ENCODE measurements at places on chromosomes 13 and 19.

- DNase-seq: no peak
Measured at GRCh38 chr13:101711307-101712025, 259.0 kb downstream of the ITGBL1 start.

- DNase-seq: no peak
Measured at GRCh38 chr13:60790620-60791019, 393.6 kb downstream of the TDRD3 start.

DNA sequence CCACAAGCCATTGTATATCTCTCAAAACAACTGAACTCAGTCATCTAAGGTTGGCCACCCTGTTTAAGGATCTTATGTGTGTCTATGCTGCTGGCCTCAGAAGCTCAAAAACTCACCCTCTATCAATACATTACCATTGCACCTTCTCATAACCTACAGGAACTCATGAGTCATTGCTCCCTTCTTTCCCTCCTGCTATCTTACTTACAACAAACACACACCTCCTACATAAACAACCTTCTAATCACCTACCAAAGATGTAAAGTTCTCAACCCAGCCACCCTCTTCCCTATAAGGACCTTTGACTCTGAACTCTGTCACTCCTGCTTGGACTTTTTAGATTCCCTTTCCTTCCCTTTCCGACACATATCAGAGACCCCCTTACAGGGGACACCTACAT lies 13.3 kb upstream of the ZSCAN4 start:
- DNase-seq: no peak

DNA sequence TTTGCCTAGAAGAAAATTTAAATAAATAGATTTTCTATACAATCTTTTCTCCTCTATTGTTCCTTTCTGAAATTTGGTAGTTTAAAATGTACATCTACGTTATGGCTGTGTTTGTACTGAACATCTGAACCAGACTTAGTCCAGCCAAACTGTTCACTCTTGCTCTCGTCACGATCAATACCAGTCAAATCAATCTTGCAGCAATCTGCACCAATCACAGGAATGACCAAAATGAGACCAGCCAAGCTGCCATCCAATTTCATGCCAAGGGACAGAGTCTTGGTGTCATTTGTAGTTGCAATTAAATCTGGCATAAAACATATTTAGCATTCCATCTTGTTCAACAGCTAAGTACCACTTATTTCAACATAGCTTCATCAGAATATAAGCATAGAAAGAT lies 156.6 kb downstream of the IRS2 start:
- DNase-seq: no peak

GRCh38 chr13:82370316-82370715 lies 1512.0 kb downstream of the SLITRK1 start:
- no peak for DNase-seq

DNA sequence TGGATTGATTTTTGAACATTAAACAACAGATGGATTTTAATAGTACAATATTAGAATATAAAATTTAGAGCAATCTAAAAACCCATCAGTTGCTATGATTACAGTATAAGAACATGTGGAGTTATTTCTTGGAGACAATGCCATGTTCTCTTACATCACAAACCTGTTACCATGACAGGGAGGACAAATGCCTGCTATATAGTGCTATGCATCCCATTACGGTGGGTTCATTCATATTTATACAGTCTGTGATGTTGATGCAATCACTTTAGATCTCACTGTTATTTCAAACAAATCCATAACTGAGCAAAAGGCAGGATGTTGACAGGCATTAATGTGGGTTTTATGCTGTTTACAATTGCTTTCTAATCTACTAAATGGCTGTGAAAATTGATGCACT lies 467.5 kb downstream of the DIAPH3 start:
- no peak for DNase-seq

DNA sequence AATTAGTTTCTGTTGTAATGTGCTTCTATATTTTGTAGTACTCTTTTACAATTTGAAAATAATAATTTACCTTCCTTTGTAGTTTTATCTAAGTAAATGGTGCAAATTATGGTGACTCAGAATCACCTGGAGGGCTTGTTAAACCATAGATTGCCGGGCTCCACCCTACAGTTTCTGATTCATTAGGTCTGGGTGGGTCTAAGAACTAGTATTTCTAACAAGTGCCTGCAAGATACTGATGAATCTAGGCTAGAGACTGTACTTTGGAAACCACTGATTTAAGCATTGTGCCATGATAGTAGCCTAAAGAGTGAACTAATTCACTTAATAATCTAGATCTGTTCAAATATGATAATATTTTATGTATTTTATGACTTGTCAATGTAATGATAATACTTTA lies 437.4 kb upstream of the SPRY2 start:
- DNase-seq: no peak

DNA sequence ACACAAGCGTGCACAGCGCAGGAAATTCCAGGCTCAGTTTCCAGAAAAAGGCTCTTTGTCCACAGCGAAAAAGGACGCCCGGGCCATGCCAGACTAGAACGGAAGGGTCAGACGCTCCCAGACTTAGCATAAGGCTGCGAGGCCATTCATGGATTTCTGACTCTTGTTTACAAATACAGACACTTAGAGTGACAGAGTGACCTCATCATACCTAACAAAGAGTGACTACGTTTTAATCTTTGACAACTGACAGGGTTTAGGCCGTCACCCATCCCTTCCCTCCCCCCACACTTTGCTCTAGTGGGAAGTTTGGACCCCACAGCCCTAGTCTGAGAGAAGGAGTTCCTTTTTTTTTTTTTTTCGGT lies 418 bp upstream of the ZNF709 start:
- no peak for DNase-seq

GRCh38 chr19:51093101-51093500 lies 10.4 kb upstream of the KLK14 start:
- DNase-seq: no peak

- DNase-seq: no peak
Measured at GRCh38 chr19:19211499-19212420, at the start of gene NCAN. Gene NCAN (plus strand): TSS chr19:19211958. CDS start chr19:19216954, 4,996 bp downstream.

GRCh38 chr13:106186366-106187030 lies 349.0 kb downstream of the EFNB2 start:
- no peak for DNase-seq

DNA sequence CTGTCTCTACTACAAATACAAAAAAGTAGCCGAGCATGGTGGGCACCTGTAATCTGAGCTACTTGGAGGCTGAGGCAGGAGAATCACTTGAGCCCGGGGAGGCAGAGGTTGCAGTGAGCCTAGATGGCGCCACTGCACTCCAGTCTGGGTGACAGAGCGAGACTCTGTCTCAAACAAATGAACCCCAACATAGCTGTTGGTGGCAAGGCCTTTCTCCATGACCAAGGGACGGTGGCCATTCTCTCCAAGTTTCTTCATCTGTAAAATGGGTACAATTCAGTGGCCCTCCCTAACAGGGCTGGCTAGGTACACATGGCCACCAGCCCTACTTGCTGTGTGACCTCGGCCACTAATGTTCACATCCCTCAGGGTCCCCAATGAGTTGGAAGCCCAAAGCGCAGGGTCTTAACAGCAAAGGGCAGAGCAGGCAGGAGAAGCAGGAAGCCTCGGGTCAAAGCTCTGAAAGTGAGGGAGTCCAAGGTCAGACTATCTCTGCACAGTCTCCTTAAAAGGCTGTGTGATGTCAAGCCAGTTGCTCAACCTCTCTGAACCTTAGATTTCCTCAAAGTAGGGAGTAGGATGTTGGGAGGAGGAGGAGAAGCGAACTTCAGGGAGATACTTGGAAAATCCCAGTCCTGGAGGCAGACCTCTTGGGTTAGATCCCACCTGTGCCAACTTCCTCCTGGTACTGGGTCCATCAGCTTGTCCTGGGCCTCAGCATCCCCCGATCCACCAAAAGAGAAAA lies 2.7 kb downstream of the JUND start:
- DNase-seq: peak; percentile 45

DNA sequence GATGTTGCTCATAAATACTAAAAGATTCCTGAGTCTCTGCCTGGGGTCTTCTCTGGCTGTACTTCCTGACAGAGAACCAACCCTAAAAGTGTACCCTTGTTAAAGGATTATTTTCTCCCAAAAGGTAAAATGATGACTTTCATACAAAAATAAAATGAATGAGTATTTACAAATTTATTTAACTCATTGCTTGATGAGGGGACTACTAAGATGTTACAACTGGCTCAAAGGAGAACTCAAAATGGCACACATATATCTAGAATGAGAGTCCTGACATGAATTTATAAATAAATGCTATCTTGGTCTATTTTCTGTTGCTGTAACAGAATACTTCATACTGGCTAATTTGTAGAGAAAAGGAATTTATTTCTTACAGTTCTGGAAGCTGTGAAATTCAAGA lies 30.5 kb downstream of the STOML3 start:
- DNase-seq: no peak

GRCh38 chr13:42305503-42305902 lies 33.6 kb downstream of the AKAP11 start:
- peak; percentile 36 for DNase-seq

DNA sequence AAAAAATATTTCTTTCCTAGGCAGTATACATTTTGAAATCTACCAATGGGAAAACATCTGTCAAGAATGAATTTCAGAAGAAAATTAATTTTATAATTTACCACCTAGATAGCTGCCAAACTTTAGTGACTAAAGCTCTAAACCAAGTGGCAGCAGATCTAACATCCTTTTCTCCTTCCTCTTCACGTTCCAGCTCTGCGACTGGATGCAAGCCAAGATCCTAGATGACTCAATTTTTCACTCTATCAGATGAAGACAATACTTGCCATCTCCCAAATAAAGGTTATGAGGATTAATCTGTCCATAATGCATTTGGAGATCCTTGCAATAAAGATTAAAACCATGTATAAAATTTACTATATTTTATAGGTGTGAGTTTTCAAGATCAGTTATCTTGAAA lies 66.7 kb upstream of the MIR17HG start:
- no peak for DNase-seq

DNA sequence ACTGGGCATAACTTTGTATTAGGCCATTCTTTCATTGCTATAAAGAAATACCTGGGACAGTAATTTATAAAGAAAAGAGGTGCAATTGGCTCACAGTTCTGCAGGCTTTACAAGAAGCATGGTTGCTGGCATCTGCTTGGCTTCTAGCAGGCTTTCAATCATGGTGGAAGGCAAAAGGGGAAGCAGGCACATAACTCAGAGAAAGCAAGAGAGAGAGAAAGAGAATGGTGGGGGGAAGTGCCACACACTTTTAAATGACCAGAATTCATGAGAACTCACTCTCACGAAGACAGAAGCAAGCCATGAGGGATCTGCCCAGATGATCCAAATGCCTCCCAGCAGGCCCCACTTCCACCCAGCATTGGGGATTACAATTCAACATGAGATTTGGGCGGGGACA lies 179.7 kb downstream of the SPRY2 start:
- DNase-seq: peak; percentile 38

DNA sequence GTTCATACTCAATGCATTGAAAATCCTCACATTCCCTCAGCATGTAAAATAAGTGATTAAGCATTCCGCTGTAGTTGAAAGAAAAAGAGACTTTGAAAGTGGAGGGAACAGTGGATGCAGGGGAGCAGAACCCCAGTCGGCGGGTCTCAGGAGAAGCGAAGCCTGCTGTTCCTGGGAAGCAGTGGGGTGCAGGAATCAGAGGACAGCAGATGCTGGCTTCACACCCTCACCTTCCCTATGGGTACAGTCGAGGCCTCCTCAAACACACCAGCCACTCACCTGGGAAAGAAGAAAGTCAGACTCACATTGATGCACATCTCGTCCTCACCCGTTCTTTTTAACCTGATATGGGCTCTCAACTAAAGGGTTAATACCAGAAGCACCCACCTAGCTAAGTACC lies 38.2 kb downstream of the COL4A2 start:
- DNase-seq: no peak

DNA sequence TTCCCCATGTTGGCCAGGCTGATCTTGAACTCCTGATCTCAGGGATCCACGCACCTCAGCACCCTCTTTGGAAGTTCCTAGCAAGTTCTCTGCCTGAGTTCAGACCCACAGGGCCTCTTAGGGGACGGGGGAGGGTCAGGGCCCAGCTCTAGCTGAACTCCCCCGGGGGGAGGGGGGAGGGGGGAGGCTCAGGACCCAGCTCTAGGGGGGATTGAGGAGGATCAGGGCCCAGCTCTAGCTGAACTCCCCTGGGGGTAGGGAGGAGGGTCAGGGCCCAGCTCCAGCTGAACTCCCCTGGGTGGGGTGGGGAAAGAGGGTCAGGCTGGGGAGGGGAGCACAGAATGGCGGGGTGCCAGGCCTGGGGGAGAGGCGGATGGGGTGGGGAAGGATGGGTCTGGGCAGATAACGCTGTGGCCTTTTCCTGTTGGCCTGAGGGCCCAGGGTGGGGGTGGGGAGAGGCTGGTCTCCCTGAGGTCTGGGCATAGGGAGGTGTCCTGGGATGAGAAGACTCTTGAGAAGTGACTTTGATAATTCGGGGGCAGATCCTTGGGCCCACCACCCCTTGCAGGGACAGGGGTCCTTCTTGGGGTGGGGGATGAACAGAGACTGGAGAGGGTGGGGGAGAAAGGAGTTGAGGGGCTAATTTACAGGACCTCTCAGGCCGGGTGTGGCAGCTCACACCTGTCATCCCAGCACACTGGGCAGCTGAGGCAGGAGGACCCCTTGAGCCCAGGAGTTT lies 5.5 kb upstream of the PTBP1 start:
- DNase-seq: peak; percentile 77

DNA sequence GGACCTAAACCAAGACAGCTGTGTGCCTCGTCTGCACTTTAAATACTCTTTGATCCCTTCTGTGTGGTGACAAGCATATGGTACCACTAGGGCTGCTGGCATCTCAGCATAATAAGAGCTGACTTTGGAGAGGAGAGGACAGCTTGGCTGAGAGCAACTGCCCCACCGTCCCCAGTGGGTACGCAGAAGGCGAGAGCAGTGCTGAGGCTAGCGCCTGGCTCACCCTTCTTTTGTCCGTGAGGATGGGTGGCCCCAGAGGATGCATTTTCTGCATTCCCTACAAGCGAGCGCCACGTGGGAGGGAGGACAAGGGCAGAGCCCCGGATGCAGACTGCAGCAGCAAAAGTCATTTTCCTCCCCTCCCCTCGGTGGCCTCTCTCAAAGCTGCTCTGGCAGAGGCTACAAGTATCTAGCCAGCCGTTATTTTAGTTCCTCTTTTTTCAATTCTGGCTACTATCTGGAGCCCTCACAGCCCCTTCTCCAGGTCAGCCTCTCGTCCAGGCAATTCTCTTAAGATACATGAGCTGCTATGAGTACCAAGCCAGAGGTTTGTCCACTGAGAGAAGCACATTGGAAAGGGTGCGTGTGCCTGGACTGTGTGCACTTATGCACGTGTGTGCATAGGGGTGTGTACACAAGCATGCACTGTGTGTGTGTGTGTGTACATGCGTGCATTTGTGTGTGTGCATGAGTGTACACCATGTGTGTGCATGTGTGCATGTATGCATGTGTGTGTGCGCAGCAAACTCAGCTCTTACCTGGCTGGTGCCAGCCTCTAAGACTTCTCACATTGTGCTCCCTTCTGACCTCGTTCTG lies 51.3 kb downstream of the RAB20 start:
- DNase-seq: peak; percentile 97

DNA sequence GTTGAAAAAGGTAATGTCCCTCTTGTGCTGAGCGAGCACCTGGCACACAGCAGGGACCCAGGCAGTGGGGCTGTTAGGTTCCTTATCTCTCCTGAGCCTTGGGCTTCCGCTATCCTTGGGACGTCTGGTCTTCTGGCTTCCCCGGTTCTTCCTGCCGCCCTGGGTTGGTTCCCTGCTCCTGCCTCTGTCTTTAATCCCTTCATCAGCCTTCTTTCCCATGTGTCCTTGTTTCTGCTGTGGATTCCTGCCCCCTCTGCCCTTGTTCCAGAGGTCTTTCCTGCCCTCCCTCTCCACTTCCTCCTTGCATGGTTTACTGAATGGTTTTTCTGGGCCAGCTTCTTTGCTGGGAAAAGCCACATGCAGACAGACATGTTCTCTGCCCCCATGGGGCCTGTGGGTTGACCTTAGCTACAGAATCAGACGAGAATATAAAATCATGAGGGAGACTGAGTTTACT lies 2.6 kb downstream of the EPN1 start:
- DNase-seq: peak; percentile 47

All from NB4 (cell line).